AG04450 (cell line): ENCODE measurements at places on chromosomes 2 and 18. TPM values are rescaled to one million over a fixed set of nuclear protein-coding genes. Genes with fewer than 3 reads are reported as not detected.

DNA sequence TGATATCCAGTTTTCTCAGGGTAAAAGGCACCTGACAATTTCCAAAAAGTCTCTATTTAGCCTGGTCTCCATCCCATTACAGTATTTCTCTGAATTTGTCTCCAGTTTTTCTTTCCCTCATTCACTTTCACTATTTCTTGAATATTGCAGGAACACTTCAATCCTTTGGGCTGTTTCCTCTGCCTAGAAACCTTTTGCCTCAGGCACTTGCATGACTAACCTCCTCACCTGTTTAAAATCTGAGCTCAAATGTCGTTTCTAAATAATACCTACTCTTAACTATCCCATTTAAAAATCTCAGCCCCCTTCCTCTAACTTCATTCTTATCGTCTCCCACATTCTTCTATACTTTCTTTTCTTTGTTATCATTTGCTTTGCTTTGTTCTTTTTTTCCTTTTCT, 9.0 kb downstream of the SCN2A start:
- no peak for DNase-seq

The PJVK gene
- polyA plus RNA-seq = 2.1 and 3.4 TPM in 2 replicates

DNA sequence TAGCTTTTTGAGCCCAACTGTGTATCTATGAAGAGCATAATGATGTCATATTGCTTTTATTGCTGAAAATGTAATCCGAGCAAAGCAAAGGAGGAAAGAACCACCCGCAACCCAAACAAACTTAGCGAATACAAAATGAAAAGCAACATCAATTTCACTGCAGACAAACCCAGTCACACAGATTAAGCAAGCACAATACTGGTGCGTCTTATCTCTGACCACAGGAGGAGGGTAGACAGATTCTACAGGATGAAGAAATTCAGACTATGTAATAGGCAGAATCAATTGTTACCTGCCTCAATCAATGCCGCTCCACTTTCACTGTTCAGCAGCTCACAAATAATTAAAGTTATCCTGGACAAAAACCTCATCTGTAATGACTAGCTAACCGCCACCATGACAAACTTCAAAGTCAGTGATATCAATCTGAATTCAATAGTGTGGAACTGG, 115.5 kb upstream of the SP3 start:
- no peak for DNase-seq

The AGXT gene
- polyA plus RNA-seq = not detected in 2 replicates

DNA sequence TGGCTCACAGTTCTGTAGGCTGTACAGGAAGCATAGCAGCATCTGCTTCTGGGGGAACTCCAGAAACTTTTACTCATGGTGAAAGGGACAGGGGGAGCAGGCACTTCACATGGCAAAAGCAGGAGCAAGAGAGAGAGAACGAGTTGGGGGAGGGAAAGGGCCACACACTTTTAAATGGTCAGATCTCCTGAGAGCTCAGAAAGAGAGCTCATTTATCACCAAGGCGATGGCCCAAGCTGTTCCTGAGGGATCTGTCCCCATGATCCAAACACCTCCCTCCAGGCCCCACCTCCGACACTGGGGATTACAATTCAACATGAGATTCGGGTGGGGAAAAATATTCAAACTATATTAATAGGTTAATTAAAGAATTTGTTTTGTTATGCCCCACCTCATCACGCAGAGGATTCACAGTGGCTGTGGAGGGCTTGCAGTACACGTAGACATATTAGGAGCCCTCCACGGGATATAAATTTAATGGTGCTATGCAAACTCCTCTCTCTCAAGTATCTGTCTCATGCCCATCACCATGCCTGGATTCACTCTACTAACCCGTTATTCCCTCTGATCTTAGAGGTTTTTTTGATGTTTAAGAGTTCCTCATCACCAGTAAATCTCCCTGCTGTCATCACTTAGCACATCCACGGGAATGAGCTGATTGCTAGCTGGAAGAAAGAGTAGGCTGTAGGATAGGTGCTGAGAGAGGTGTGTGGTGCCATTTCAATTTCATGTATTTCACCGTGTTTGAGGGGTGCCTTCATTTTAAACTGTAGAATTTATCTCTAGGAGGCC, 84.5 kb upstream of the ARHGAP28 start:
- DNase-seq = no peak

GRCh38 chr2:3457524-3458395, 61.6 kb downstream of the ADI1 start:
- no peak for DNase-seq

- DNase-seq = peak; percentile 36
Observed at GRCh38 chr2:11377928-11378545, 33.6 kb upstream of the ROCK2 start.

DNA sequence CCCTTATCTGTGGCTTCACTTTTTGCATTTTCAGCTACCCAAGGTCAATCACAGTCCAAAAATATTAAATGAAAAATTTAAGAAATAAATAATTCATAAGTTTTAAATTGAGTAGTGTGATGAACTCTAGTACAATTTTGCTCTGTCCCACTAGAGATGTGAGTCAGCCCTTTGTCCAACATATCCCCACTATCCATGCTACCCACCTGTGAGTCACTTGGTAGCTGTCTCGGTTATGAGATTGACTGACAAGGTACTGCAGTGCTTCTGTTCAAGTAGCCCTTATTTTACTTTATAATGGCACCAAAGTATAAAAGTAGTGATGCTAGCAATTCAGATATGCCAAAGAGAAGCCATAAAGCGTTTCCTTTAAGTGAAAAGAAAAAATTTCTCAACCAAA, 28.8 kb downstream of the ADCY3 start:
- no peak for DNase-seq

The EGR4 gene
- polyA plus RNA-seq = not detected in 2 replicates

- peak; percentile 81 for DNase-seq
Observed at GRCh38 chr2:168639441-168639898, 163.0 kb upstream of the NOSTRIN start.
